ENCODE measurements at places on chromosomes 12 and 14. TPM values are rescaled to one million over a fixed set of nuclear protein-coding genes. Genes with fewer than 3 reads are reported as not detected.

ACRBP gene
- 0.27 TPM for total RNA-seq

ANKS1B gene
- total RNA-seq: 0.13 TPM

FICD gene
- 4.7 TPM for total RNA-seq

PLEKHD1 gene
- not detected for total RNA-seq

BEGAIN gene
- total RNA-seq: 0.20 TPM

ST8SIA1 gene
- total RNA-seq: not detected

GLT8D2 gene
- 1.5 TPM for total RNA-seq

IGFBP6 gene
- 222 TPM for total RNA-seq

NRXN3 gene
- 0.49 TPM for total RNA-seq

LRP1-AS gene
- total RNA-seq: not detected

NR1H4 gene
- total RNA-seq: not detected

Measured in mammary microvascular endothelial cell (primary cell).